DMS153 (cell line): ENCODE measurements at places on chromosomes 3 and 15.

DNA sequence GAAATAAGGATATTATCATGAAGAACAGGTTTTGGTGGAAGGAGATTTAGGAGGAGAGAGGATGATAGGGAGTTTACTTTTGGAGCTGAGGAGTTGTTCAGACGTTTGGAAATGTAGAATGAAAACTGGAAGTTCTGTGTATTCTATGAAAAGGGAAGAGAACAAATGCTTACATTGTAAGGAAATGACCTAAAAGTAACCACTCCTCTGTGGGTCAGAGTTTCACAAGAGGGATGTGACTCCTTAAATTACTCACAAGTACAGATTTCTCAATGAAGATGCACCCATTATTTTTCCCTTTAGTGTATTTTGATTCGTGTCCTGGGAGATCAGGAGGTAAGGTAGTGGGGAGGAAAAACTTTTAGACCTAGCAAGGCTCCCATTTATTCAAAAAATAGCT is 4.0 kb downstream of the RNF13 start:
- DNase-seq = no peak

GRCh38 chr3:39960515-39961191 is 151.2 kb downstream of the MYRIP start:
- no peak for DNase-seq

DNA sequence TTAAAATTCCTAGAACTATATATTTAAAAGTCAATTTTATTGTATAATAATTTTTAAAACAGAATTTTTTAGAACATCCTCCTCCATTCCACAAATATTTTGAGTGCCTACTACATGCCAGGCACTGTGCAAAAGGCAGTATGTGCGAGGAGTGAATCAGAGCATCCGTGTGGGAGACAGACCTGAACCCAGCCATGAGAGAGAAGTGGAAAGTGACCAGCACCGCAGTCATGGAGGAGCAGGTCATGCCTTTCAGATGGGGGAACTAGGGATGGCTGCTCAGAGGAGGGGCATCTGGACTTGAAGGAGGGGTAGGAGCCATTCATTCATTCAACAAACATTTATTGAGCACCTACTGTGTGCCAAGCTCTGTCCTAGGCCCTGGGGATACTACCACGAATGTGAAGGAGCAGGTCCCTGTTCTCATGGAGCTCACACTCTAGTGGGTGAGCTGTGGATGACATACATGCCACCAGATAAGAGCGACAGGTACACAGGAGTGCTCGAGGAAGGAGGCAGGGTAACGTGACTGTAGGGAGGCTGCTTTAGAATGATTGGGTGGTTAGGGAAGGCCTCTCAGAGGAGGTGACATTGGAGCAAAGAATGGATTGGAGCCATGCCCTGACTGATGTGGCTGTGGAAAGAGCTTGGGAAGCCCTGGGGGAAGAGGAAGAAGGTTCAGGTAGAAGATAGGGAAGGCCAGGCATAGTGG is 3.1 kb upstream of the CHRNA3 start:
- DNase-seq = no peak

GRCh38 chr15:62059816-62060112 is 483 bp downstream of the VPS13C start:
- no peak for DNase-seq

DNA sequence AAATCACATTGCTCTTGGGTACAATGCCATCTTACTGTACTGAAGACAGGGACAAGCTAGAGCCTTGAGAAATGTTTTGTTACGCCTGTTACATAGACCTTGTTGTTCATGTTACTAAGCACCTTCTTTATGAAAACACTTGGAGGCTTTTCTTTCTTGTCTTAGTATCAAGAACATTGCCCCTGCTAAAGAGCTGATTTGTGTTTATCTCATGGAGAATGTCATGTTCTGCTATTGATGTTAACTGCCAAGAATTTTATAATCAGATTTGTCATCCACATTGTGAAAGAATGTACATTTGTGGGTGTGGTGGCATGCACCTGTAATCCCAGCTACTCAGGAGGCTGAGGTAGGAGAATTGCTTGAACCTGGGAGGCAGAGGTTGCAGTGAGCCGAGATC is 431.3 kb upstream of the MDFIC2 start:
- no peak for DNase-seq

- no peak for DNase-seq
These were observed 6.6 kb upstream of the TTLL3 start for GRCh38 chr3:9803494-9803893.
